ENCODE measurements at places on chromosomes 16 and 17.
A peak's percentile ranks its signal among the peaks of the same experiment; 100 is the strongest.

GRCh38 chr17:82664701-82665182 is 16.5 kb upstream of the WDR45B start:
- no peak for DNase-seq

DNA sequence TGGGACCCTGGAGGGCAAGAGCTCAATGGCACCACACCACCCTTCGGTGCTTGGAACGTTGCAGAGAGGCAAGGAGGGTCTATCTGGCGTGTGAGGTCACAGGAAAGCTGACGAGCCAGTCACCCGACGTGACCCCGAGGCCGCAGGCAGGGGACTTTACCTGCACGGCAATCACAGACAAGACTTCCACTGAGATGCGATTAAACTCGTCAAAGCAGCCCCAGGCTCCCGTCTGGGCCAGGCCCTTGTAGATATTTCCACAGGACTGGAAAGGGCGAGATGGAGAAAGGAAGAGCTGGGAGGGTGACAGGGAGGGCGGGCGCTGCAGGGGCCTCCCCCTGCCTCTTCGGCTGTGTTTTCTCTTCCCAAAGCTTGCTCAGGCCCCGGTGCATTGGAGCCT is 78.3 kb downstream of the DNAH17 start:
- DNase-seq: no peak

DNA sequence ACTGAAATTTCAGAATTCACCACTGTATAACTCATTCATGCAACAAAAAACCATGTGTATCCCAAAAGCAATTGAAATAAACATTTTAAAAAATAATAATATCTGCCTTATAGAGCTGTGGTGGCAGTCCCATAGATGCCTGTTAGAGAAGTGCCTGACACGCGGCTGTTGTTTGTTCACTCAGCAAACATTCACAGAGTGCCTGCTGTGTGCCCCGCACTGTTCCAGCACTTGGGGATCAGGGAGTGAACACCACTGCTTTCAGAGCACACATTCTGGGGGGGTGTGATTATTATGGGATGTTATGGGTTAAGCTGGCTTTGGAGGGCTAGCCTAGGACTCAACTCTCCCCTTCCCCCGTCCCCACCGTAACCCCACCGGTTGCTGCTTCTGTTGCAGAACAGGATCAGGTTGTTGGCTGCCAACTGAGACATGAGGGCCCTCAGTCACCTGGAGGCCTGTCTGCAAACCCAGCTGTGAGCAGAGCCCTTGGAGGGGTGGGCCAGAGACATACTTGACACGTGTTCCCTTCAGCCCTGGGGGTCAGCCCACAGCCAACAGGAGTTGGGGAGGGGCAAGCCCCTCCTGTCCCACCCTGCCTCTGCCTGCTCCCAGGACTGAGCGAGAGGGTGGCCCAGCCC is 103.3 kb upstream of the CIBAR2 start:
- DNase-seq: no peak

DNA sequence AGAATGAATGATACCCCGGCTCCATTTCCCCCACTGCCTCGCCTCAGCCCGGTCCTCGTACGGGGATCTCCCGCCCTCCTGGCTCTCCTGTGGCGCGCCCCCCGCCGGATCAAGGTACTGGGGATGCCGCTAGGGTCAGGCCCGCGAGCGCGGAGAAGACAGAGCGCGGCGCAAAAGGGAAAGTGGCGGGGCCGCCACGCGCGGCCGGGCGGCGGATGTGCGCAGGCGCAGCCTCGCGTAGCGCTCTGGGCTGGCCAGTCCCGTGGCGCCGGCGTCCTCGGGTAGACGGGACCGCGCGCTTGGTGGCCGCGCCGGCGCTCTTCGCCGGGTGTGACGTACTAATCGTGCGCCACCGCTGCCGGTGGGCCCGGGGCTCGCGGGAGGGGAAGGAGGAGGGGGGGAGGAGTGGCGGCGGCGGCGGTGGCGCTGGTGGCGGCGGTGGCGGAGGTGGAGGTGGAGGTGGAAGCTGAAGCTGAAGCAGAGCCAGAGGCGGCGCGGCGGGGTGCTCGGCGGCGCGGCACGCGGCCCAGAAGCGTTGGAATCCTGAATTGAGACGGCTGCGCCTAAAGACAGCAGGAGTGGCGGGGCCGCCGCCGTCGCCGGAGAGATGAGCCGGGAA is at the start of gene SENP3:
TSS of gene SENP3 (plus strand) at position 331 of the 619 bp plus-strand sequence. CDS start 1,158 bp downstream, outside the sequence.
- peak; percentile 82 for DNase-seq

- no peak for DNase-seq
Observed at GRCh38 chr16:31409433-31409832, 16.3 kb downstream of the ITGAD start.

GRCh38 chr17:81834831-81835267 is at the start of gene PPP1R27:
Gene PPP1R27, minus strand, starts transcription at chr17:81835050. Its CDS starts 97 bp downstream, at chr17:81834953.
- no peak for DNase-seq

DNA sequence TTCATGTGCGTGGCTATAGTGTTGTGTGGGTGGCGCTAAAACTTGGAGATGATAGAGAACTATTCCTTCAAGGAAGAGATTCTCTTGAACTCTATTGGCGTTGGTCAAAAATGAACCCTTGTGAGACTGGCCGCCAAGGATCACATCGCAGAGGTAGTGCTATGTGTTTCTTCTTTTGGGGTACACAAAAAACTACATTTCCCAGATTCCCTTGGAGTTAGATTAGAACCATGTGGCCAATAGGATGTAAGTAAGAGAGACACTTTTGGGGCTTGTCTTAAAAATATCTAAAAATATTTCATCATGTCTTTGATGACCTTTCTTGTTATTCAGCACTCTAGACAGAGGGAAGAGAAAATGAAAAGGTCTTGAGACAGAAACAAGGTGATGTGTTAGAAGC is 25.4 kb upstream of the DYNLRB2 start:
- DNase-seq: no peak

DNA sequence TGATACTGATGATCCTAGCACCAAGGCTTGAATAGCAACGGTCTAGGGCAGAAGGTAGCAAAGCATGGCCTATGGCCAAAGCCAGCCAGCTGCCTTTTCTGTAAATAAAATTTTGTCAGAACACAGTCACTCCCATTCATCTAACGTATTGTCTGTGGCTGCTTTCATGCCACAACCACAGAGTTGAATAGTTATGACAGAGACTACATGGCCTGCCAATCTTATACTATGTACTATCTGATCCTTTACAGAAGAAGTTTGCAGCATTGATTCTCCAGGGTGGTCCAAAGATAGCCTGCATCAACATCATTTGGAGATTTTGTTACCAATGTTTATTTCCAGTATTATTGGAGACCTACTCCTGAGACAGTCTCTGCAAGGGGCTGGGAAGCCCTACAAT is 19.9 kb upstream of the MMD start:
- no peak for DNase-seq

DNA sequence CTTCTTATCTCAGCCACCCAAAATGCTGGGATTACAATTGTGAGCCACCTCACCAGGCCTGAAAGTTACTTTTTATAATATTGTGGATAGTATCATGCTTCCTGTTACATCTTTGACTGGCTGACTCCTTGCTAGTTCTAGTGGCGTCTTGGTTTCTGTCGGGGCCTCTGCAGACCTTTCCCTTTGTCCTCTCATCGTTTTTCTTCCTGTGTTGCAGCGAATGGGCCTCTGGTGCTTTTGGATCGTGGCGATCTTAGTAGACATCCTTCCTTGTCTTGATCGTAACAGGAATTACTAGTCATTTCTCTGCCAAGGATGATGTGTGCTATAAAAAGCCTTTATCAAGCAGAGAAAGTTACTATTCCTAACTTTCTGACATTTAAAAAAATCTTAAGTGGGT is 20.8 kb downstream of the ASPSCR1 start:
- DNase-seq: no peak

GRCh38 chr16:9578459-9578858 is 487.0 kb downstream of the HAPSTR1 start:
- DNase-seq: no peak

DNA sequence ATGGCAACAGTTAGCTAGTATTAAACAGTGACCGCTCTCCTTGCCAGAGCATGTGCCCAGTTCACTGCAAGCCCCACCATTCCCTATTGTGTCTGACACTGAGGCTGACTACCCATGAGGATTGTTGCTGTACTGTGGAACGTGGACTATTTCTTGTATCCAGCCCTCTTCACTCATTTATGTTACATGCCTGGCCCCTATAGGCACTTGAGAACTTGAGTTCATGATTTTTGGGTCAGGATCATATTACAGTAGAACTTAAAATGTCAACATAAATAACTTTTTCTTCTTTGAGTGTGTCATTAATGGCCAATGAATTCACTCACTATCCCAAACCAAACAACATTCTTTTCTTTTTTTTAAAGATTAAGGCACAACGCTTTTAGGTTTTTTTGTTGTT is 55.7 kb downstream of the LYRM1 start:
- no peak for DNase-seq

DNA sequence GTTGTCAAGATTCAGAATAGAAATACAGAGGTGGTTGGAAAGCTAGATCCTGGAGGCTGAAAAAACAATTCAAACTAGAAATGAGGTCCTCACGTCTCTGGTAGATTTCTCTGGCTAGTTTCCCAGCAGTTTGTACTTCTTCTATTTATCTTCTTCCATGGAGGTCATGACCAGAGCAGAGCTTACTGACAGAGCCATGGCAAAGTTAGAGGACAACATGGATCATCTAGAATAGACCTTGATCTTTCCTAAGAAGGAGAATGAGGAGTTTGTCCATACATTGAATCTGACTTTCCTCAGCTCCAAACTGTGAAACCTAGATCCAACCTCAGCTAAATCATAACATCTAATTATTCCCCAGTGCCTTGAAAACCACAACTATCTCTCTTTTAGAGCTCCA is 900.8 kb upstream of the GOT2 start:
- DNase-seq: no peak

GRCh38 chr17:57514614-57515013 is 230.5 kb downstream of the CCDC182 start:
- no peak for DNase-seq

DNA sequence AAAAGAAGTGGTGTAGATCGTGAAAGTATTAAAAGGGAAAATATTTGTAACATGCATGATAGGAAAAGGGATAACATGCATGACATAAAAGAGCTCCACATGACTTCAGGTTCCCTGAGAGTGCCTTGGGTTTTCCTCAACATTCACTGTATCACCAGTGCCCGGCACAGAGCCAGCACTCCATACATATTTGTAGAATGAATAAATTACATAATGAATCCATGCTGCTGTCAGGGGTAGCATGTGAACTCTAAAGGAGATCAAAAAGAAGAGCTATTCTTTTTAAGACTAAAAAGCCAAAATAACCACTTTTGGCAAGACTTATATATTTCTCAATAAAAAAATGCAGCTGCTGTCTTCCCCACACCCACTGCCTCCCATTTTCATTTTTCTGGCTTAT is 2.7 kb upstream of the ZNF594 start:
- no peak for DNase-seq

DNA sequence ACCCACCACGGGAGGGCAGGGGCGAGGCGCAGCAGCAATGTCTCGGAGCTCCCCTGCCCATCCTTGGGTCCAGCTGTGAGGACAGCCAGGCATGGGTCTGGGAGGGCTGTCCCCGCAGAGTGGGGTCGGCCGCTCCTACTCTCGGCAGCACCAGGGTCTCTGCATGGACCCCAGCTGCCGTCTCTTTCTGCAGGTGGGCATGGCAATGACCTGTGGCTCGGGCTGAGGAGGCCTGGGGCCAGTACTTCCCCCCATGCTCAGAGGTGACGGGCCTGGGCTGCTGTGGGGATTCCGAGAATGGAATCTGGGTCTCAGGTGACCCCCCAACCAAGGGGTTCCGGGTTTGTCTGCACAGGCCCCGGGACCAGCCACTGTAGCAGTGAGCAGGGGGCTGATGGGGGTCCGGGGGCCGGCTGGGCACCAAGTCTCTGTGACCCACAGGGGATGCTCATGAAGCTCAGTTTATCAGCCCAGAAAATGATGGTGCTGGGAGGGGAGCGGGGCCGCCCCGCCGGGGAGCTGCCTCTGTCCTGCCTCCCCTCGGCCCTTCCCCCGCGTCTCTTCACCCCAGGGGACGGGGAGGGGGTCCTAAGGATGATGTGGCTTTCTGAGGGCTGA is 23.5 kb downstream of the CACNA1H start:
- no peak for DNase-seq

DNA sequence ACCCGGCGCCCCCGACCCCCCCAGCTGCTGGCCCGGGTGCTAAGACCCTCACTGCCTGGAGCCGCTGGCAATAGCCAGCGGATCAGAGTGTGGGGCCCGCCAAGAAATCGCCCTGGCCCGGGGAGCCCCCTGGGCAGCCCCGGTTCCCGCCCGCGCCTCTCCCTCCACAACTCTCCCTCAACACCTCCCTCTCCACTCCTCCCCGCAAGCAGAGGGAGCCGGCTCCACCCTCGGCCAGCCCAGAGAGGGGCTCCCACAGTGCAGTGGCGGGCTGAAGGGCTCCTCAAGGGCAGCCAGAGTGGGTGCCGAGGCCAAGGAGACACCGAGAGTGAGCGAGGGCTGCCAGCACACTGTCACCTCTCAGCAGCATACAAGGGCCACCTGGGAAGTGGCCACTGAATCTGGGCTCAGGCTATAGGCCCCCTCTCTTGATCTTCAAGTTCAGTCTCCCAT is 385.5 kb downstream of the SEC14L1 start:
- no peak for DNase-seq

- DNase-seq: no peak
Observed at GRCh38 chr17:77613627-77614026, 344.9 kb upstream of the TNRC6C start.

GRCh38 chr17:16929035-16929680 is 42.8 kb downstream of the TNFRSF13B start:
- no peak for DNase-seq

DNA sequence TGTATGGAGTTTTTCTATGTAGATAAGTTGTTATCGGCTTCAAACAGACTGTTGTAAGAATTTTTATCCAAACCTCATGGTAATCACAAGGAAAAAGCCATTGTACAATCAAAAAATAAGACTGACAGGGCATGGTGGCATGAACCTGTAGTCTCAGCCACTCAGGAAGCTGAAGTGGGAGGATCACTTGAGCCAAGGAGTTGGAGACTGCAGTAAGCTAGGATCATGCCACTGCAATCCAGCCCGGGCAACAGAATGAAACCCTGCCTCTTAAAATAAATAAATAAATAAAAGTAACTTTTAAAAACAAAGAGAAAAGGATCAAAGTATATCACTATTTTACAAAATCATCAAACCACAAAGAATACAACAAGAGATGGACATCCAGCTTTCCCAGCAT is 14.4 kb downstream of the OR1A1 start:
- DNase-seq: no peak

GRCh38 chr17:50181591-50182560 is 16.1 kb downstream of the SGCA start:
- no peak for DNase-seq

GRCh38 chr17:67171560-67171959 is 73.4 kb downstream of the HELZ start:
- DNase-seq: no peak

DNA sequence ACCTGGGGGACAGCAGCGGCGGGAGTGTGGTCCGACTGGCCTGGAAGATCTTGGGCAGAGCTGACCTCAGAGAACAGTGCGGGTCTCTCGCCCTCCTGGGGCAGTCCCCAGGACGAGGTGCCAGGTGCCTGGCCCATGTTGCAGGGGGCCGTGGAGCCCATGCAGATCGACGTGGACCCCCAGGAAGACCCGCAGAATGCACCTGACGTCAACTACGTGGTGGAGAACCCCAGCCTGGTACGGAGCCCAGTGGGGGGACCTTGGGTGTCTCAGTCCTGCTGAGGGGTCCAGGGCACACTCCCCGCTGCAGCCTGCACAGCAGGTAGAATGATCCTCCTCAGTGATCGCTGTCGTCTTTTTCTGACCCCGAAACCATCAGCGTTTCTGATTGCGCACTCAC is 1.4 kb downstream of the GPS1 start:
- DNase-seq: no peak

GRCh38 chr16:88019821-88020515 is 68.7 kb downstream of the BANP start:
- no peak for DNase-seq
